ENCODE measurements at places on chromosomes 16 and 17.

DNA sequence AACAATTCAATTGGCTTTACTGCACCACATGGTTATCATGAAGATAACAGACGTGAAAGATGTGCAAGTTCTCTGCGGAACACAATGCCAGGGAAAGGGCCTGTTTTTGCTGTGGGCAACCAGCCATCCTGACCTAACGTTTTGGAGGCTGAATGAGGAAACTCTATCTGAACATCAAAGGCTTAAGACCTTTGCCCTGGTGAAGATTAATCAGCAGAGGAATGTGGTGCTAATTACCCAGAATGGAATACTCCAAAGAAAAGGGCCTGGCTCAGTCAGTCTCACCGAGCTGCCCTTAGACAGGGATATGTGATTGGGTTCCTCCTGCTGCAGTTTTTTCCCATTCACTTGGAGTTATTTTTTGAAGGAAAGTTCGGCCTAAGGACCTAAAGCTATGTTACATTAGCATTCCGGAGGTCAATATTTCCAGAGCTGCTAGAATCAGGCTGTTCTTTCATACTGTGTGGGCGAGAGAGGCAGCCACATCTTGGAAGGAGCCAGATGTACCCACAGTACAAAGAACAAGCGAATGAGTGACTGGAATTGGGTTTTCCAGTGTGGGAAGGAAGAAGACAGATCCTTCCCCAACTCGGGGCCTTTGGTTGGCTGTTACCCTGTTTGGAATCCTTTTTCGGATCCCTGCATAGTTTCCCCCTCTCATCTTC lies 15.5 kb downstream of the ASIC2 start:
- no peak for DNase-seq

DNA sequence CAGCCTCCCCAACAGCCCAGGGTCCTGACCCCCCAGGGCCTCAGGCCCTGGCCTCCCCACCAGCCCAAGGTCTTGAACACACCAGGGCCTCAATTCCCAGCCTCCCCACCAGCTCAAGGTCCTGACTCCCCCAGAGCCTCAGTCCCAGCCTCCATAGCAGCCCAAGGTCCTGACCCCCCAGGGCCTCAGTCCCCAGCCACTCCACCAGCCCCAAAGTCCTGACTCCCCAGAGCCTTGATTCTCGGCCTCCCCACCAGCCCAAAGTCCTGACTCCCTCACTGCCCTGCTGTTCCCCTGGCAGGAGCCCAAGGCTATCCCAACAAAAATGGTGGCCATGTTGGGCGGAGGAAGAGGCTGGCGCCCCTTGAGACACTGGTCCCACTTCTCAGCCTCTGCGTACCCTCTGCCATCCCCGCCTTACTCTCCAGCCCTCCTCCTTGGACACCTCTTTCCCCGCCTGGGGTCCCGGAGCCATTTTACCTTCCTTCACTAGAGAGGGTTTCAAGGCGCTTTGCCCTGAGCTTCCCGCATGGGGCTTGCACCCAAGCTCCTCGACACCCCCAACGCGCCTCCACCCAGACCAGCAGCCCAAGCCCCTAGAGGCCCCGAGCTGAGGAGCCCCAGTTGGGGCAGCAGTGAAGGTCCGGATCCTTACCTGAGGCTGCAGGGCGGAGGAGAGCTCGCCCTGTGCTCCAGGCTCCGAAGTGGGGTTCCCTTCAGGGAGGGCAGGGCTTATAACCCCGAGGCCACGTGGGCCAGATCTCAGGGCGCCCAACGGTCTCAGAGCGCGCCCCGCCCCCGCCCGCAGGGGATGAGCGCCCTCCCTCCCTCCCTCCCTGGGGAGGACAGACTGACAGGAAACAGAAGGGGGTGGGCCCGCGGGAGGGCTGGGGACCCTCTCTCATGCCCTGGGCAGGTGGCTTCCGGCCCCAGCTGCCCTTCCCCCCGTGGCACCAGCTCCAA lies 3.5 kb upstream of the TSPOAP1 start:
- DNase-seq, result peak; percentile 89

DNA sequence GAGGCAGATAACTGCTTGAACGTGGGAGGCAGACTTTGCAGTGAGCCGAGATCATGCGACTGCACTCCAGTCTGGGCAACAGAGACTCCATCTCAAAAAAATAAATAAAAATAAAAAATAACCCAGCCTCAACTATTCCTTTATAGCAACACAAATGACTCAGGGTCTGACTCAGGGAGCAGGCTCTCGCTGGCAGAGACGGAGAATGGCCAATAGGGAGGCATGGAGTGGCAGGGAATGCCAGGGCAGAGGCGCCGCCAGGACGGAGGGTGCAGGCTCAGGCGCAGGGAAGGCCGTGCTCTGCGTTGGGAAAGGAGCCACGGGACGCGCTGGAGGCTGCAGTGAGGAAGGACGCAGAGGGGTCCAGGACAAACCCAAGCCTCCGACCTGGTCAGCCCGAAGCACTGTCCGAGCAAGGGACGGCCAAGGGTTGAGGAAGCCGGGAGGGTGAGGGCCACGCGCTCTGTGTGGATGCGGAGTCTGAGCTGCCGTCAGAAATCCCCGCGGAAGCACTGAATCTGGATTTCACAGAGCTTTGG lies 40.3 kb downstream of the PKD1 start:
- DNase-seq, result peak; percentile 66

- DNase-seq, result no peak
Measured at GRCh38 chr16:66322174-66322573, 44.3 kb upstream of the CDH5 start.

DNA sequence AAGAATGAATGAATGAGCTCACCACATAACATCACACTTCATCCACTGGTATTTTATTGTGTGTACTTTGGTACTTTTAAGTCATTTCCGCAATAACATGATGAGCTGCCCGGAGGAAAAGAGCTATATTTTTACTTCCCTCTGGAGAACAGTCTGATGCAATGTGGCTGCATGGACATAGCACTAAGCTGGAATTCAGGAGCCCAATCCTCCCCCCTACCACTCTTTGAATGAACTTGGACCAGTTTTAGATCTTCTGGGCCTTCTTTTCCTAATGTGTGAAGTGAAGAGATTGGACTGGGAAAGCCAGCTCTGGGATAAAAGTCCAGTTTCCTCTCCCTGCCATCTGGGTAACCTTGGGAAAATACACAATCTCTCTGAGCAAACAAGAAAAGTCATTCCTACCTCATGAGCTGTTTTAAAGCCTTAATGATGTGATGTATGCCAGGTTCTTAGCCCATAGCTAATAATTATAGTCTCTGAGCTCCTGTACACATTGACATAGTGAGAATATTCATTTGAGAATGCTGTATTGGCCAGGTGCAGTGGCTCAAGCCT lies 79.3 kb downstream of the ABCC12 start:
- DNase-seq, result no peak

DNA sequence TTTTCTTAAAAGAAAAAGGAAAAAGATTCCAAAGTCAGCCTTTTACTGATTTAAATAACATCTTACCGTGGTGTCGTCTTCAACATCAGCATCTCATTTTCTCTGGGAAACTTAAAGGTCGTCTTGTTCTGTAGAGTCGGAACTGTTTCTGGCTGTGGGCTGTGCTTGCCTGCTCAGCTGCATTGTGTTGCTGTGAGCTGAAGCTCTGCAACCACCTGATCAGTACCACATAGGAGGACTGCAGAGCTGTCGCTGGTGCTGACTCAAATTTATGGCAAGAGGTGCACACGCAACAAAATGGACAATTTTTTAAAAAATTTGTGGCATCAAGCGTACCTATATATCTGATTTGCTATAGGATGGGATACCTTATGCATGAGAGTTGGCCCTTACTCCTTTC lies at the start of gene OMG:
TSS of gene OMG (minus strand) at position 150 of the 400 bp plus-strand sequence. CDS start 908 bp downstream, outside the sequence.
- no peak for DNase-seq

GRCh38 chr17:40281663-40282062 lies 6.0 kb upstream of the CDC6 start:
- no peak for DNase-seq

GRCh38 chr16:4391631-4392381 lies 20.2 kb downstream of the VASN start:
- no peak for DNase-seq

DNA sequence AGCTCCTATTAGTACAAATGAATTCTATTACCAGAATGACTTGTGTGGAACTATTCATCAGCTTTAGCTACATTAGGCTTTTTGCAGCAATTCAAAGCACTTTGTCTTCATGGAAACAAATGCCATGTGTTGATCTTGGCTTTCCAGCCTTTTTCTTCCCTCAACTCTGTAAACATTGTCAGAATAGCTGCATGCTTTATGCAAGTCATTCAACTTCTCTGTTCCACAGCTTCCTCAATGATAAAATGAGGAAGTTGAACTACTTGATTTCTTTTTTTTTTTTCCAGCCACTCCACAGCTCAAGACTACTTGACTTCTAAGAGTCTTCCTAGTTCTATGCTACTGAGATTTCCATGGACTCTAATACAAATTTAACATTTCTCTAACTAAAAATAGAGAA lies 41.1 kb downstream of the KIAA0753 start:
- no peak for DNase-seq

GRCh38 chr17:70314506-70314905 lies 145.2 kb downstream of the KCNJ2 start:
- DNase-seq, result peak; percentile 23

- no peak for DNase-seq
Measured at GRCh38 chr17:61813211-61813610, 50.1 kb downstream of the BRIP1 start.

DNA sequence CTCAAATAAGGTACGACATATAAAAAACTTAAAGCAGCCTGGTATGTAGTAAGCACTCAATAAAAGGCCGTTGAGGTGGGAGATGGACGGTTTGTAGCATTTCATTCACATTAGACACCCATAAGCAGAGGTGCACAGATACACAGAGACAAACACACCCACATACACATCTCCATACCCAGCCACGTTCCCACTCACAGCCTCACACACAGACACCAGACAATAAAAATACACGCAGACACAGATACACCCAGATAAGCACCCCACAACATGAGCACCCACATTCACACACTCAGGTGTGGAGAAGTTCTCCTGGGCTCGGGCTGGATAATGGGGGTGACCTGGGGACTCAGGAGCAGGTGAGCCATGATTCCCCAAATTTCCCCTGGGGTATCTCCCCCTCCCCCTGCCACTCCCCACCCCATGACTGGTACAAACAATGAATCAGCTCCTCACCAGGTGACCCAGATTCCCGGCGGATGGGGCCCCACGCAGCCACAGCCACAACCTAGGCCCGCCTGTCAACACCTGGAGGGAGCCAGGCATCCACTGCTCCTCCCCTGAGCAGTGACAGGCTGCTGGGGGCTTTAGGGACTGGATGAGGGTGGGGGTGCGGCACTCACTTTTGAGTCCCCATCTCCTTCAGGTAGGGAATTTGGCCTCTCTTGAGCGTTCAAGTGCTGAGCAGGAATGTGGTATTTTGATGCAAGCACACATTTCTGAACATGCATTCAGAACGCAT lies 2.7 kb downstream of the DLX3 start:
- DNase-seq, result no peak

- peak; percentile 23 for DNase-seq
Measured at GRCh38 chr16:58638148-58639036, 8.8 kb upstream of the CNOT1 start.

- DNase-seq, result no peak
Measured at GRCh38 chr17:66957951-66958579, 6.4 kb upstream of the CACNG4 start.

- DNase-seq, result no peak
Measured at GRCh38 chr17:20092973-20093626, 83.9 kb downstream of the SPECC1 start.

DNA sequence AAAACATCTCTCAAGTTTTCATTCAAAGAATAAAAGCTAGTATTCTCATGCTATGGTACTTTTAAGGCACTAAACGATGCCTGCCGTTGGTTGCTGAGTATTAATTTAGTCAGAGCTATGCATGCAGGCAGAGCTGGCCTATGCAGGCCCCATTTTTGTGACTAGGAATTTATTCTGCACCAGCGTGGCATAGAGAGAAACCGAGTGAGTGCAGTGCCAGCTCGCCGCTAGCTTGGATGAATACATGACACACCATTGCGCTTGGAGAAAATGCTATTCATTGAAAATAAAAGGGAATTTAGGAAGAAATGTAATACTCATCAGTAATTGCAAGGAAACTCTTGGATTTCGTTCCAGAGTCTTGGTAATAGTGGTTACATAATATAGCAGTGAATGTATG lies 231.6 kb upstream of the RBFOX1 start:
- DNase-seq, result no peak

DNA sequence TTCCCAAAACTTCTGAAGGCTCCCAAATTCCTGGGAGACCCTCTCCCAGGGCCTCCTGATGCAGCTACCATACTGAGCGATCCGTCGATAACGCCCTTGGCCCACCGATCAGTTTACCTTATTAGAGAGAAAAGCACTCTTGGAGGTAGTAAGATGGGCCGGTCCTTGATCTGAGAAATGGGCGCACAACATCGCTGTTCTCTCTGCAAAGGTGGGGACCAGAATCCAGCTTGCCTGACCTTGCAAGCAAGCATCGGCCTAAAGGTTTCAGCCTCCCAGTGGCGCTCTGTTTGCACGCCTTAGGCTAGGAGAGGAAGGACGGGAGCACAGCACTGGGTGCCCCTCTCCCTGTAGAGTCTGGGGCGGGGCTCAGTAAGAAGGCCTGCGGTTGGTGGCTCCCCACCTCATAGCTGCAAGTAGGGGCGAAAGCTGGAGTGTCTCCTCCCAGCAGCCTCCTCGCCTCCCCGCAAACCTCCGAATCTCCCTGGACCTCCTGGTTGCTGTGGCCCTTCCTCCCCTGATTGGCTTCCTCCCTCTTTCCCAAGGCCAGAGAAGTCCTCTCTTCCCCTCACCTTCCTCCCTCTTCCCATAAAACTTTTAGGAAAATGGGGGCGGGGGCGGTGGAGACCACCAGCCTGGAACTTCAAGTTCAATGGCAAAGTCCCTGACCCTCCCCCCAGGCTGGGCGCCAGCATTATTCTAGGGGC lies at the start of gene PRAC1:
TSS of gene PRAC1 (minus strand) at position 318 of the 707 bp plus-strand sequence. CDS start at position 192, 126 bp downstream.
- no peak for DNase-seq

GRCh38 chr16:55120408-55120807 lies 189.7 kb downstream of the IRX5 start:
- DNase-seq, result no peak

GRCh38 chr17:72535779-72536178 lies 415.0 kb downstream of the SOX9 start:
- DNase-seq, result no peak

DNA sequence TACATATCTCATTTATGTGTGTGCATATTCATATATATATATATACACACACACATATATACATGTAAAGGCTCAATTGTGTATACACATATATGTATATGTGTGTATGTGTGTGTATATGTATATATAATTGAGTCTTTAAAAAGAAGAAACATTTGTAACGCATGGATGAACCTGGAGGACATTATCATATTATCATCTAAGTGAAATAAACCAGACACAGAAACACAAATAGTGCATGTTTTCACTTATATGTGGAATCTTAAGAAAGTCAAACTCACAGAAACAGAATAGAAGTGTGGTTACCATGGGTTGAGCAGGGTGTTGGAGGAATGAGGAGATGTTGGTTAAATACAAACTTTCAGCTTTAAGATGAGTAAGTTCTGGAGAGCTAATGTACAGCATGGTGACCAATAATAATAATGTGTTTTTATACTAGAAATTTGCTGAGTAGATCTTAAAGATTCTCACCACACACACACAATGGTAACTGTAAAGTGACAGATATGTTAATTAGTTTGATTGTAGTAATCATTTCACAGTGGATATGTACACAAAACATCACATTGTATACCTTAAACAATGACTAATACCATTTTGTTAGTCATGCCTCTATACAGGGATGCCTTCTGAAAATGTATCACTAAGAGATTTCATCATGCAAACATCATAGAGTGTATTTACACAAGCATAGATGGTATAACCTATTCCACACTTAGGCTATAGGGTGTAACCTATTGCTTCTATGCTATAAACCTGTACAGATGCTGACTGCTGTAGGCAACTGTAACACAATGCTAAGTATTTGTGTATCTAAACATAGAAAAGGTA lies 132.6 kb upstream of the CACNG5 start:
- DNase-seq, result no peak
